GM12891 (cell line): ENCODE measurements at places on chromosomes 6 and 20.

- no peak for DNase-seq
These were observed 895.6 kb upstream of the MAP3K7 start for GRCh38 chr6:91482498-91482897.

DNA sequence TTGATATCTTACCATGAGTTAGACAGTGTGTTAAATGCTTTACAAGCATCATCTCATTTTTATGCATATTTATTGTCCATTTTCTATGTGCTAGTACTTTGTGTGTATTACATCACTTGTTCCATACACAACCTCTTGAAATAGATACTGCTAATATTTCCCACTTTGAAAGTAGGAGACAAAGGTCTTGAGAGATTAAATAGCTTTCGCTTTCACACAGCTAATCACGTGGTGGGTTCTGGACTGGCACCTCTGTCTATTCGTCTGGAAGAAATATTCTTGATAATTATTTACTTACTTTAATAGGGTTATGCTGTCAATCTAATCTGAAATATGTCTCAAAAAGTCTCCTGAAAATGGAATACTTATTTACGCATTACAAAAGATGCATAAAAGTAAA, 30.2 kb downstream of the EPHA7 start:
- DNase-seq: no peak

- DNase-seq: no peak
These were observed 101.6 kb downstream of the NCOA3 start for GRCh38 chr20:47603260-47603659.

- no peak for DNase-seq
These were observed 13.6 kb upstream of the IBTK start for GRCh38 chr6:82260997-82261732.

DNA sequence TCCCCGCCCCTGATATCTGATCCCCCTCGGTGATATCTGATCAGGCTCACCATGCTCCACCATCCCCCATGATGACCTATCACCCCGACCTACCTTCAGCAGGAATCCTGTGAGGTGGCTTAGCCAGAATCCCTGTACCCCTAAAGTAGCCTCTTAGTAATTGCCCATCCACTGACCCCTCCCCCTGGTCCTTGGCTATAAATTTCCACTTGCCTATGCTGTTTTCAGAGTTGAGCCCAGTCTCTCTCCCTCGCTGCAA, 177.5 kb upstream of the GGTLC1 start:
- no peak for DNase-seq

DNA sequence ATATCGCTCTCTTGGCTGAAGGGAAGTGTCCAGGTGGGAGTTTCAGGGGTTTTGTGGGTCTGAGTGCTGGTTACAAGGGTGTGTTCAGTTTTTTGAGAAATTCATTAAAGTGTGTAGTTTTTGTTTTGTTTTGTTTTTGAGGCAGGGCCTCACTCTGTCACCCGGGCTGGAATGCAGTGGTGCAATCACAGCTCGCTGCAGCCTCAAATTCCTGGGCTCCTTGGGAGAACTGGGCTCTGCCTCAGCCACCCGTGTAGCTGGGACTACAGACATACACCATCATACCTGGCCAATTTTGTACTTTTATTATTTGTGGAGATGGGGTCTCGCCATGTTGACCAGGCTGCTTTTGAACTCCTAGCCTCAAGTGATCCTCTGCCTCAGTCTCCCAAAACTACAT, 51.2 kb upstream of the RALGAPA2 start:
- DNase-seq: no peak

- no peak for DNase-seq
These were observed 136.3 kb downstream of the SLC35B3 start for GRCh38 chr6:8299034-8299433.

GRCh38 chr6:106901062-106901461, 73.5 kb downstream of the CD24 start:
- no peak for DNase-seq

GRCh38 chr6:134599079-134599478, 281.2 kb upstream of the SGK1 start:
- DNase-seq: no peak

GRCh38 chr6:56816370-56816769, 138.5 kb upstream of the BEND6 start:
- DNase-seq: no peak

GRCh38 chr6:170102038-170102437, 188.8 kb downstream of the DLL1 start:
- DNase-seq: no peak

DNA sequence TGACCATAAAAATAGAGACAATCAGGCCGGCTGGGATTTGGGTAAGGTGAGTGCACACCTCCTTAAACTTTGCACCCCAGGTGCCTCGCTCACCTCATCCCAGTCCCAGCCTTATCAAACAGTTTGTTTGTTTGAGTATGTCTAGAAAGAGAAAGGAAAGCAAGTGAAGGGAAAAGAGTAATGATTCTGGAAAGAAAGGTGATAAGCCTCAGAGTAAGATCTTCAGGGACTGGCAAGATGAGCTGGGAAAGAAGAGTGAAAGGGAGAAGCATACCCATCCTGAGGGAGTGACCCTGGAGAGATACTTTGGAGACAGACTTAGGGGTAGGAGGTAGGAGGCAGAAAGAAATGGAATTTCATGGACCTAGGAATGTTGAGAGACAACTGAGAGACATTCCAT, 1.7 kb downstream of the TAP2 start:
- DNase-seq: no peak

- no peak for DNase-seq
These were observed 128.3 kb downstream of the UTRN start for GRCh38 chr6:144413418-144413817.

DNA sequence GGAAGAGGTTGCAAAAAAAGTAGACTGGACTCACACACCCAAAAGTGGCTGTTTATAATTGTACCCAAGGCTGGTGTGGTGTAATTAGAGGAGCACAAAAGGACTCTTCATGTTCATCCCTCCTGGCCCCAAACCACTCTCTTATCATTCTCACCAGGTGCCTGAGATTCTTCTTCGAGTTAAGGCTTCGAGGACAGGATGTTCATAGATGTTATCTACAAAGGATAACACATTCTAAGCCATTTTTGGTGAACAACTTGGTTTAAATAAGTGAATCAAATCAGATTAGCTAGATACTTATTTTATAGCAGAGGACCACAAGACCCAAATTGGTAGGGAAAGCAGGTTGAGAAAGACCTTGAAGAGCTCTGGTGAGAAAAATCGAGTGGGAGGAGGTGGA, 73.1 kb upstream of the SUPT3H start:
- no peak for DNase-seq

DNA sequence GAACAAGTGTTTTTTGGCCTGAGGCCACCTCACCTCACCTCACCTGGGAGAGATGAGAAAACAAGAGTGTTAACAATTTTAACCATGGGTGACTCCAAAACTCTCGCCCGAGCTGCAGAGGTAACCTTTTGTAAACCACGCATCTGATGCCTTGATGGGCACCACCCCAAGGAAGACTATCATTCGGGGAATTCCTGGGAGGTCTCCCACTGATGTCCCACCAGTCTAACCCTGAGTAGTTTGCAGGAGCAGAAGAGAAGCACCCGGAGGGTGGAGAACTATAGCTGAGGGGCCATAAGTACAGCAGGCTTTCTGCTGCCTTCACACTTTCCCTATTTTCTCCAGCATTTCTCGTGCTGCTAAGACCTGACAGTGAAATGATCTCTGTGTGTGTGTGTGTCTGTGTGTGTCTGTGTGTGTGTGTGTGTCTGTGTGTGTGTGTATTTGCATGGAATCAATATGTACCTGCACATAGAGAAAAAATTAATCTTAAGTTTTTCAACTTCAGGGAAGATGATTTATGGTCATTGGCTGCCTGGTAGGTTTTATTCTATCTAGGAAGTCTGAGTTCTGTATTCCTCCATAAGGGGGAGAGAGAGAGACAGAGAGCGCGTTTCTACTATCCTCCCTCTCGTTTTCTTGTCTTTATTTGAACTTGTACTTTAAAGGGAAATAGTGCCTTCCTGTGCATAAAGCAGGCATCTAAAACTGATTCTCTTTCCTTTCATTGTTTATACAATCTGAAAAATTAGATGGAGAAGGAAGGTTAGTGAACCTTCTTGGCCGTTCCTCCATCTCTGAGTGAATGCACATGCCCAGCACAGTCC, 75.8 kb downstream of the CAP2 start:
- DNase-seq: no peak

DNA sequence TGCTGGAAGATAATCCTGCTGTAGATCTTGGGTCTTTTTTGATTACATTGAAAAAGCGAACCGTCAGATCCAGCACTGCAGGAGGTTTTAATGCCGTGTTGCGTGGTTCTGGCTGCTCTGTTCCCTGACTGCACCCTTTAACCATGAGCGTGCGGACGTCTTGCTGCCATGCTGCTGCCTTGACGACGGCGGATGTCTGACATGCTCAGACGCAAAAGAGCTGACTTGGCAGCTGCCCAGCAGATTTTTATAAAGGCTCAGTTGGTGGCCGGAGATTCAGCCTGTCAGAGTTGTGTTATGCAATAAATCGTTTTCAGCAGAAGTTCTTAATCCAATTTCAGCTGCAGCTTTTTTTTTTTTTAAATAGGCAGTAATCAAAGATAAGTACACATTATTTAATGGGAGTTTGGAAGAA, 119.4 kb downstream of the JARID2 start:
- no peak for DNase-seq

DNA sequence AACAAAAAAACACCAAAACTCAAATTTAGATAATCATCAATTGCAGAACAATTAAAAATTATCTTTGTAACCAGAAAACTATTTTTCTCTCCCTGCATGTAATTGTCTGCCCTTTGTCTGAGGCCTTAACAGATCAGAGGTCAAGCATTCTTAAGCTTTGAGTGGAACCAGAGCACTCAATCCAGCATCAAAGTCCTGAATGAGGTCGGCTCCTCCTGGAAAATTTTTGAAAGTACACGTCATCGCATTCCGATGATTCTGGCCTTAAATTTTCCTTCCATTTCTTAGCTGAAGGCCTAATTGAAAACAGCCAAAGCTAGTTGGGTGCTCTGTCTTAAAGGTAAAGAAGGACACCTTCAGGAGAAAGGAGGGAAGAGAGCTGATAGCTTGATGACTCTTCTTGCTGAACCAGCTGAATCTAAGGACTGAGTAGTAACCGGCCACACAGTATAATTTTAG, 510.2 kb upstream of the SULF2 start:
- DNase-seq: no peak
